ENCODE measurements at places on chromosomes 13 and 19.

- DNase-seq: no peak
Measured at GRCh38 chr13:59047546-59047945, 1116.2 kb downstream of the DIAPH3 start.

DNA sequence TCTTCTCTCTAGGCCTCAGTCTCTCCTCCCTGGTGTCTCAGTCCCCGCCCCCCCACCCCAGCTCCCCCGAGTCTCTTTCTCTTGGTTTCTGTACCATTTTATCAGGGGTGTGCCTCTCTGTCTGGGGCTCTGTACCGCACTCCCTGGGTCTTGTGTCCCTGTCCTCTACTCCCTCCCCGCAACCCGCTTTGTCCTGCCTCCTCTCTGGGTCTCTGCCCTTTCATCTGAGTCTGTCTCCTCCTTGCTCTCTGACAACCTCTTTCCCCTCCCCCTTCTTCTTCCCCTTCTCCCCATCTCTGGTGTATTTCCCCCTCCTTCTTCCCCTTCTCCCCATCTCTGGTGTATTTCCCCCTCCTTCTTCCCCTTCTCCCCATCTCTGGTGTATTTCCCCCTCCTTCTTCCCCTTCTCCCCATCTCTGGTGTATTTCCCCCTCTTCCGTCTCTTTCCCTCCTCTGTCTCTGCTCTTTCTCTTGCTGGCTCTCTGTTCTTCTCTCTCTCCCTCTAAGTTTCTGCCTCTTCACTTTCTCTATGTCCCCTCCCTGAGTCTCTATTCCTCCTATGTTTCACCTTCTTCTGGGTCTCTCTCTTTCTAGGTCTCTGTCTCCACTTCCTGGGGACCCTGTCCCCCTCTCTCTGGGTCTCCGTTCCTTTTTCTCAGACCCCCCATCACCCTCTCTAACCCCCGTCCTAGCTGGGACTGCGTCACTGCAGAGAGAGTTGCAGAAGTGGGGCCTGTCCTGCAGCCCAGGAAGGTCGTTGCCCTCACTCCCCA, 2.2 kb upstream of the KCNC3 start:
- DNase-seq: no peak

DNA sequence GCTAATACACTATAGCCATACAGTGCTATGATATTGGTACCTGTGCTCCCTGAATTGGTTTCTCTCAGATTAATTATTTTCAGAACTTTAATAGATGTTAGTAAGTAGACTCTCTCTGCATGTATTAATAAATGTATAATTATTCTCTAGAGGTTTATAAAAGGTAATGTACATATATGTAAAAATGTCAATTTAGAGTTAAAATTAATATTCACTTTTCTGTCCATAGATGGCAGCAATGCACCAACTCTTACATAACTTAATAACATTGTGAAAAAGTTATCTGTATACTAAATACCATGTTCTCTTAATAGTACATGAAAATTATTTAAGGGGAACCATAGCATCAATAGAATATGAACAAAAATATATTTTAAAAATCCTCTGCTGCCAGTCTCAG, 515.0 kb upstream of the KLHL1 start:
- no peak for DNase-seq

DNA sequence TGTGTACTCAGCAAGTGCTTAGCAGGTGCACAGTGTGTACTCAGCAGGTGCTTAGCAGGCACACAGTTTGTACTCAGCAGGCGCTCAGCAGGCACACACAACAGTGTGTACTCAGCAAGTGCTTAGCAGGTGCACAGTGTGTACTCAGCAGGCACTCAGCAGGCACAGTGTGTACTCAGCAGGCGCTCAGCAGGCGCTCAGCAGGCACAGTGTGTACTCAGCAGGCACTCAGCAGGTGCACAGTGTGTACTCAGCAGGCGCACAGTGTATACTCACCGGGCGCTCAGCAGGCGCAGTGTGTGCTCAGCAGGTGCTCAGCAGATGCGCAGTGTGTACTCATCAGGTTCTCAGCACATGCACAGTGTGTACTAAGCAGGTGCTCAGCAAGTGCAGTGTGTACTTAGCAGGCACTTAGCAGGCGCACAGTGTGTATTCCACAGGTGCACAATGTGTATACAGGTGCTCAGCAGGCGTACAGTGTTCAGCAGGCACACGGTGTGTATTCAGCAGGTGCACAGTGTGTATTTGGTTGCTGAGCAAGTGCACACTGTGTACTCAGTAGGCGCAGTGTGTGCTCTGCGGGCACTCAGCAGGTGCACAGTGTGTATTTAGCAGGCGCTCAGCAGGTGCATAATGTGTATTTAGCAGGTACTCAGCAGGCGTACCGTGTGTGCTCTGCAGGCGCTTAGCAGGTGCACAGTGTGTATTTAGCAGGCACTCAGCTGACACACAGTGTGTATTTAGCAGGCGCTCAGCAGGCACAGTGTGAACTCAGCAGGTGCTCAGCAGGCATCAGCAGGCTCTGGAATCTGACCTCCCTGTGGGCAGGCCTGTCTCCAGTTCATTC, 15.1 kb downstream of the CRTC1 start:
- DNase-seq: no peak

GRCh38 chr13:39641645-39642044, 13.8 kb upstream of the COG6 start:
- DNase-seq: no peak

DNA sequence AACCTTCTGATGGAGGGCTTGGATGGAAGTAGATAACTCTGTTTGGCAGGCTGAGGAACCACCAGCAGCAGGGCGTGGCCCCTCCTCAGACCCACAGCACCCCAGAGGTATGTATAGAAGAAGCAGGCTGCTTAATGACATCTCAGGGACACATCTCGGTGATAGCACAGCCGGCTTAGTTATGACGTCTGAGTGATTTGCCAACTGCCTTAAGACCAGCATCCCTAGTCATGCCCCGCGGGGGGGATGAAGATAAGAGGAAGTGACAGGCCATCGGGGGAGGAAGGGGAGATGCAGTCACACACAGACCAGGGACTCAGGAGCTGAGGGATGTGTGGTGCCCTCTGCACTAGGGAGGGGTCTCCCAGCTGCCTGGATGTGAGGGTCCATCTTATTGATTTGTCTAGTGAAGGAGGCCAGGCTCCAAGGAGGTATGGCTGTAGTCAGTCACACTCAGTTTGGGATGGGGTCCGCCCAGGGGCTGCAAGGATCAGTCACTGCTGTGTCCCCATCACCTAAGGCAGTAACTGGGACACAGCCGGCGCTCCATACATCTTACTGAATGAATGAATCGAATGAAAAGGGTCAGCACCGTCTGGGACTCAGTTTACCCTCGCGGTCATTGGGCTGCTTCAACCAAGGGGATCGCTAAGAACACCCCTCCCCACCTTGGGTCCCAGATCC, 19.2 kb upstream of the ERCC1 start:
- no peak for DNase-seq

GRCh38 chr13:50847501-50847900, 4.0 kb upstream of the DLEU7 start:
- no peak for DNase-seq

DNA sequence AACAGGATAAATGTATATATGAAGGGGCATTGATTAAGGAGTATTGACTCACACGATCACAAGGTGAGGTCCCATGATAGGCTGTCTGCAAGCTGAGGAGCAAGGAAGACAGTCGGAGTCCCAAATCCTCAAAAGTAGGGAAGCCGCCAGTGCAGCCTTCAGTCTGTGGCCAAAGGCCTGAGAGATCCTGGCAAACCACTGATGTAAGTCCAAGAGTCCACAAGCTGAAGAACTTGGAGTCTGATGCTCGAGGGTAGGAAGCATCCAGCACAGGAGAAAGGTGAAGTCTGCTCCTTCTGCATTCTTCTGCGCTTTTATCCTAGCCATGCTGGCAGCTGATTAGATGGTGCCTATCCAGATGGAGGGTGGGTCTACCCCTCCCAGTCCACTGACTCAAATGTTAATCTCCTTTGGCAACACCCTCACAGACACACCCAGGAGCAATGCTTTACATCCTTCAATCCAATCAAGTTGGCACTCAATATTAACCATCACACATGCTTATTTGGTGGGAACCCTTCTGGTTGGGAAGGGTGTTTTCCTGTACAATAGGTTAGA, 55.1 kb downstream of the SLAIN1 start:
- no peak for DNase-seq

- no peak for DNase-seq
Measured at GRCh38 chr19:13748169-13748828, 16.0 kb upstream of the MRI1 start.

Measured in stimulated activated CD8-positive, alpha-beta memory T cell treated with anti-CD3 and anti-CD28 coated beads, Interleukin-15, amount 100 ng/mL, for 4 hours (primary cell).